Fibroblast of villous mesenchyme (primary cell): ENCODE measurements at places on chromosomes 3 and 15. TPM values are rescaled to one million over a fixed set of nuclear protein-coding genes. Genes with fewer than 3 reads are reported as not detected.

The IFRD2 gene
- total RNA-seq = 82.0 and 83.1 TPM in 2 replicates

The TMIE gene
- total RNA-seq = under 0.01 TPM in 1 of 2 replicates, not detected in the other

The TAMM41 gene
- 9.0 and 10.4 TPM in 2 replicates for total RNA-seq

The OR4F15 gene
- total RNA-seq = under 0.01 TPM in 1 of 2 replicates, not detected in the other

The C3orf85 gene
- total RNA-seq = not detected in 2 replicates

The CCDC66 gene
- total RNA-seq = 22.5 and 29.8 TPM in 2 replicates

The ASB14 gene
- not detected in 2 replicates for total RNA-seq

The KAT2B gene
- 9.7 and 12.5 TPM in 2 replicates for total RNA-seq

The WDR49 gene
- total RNA-seq = under 0.01 and 0.32 TPM in 2 replicates

The MED12L gene
- total RNA-seq = 0.32 and 1.3 TPM in 2 replicates

The ARRDC4 gene
- total RNA-seq = 11.7 and 18.4 TPM in 2 replicates

The LNP1 gene
- 4.2 and 4.7 TPM in 2 replicates for total RNA-seq

The EID1 gene
- total RNA-seq = 191 and 224 TPM in 2 replicates

The TIMP4 gene
- total RNA-seq = 1.3 TPM in 2 replicates

The PSTPIP1 gene
- not detected in 2 replicates for total RNA-seq

GRCh38 chr3:75906555-75907112, 121.3 kb upstream of the ZNF717 start:
- DNase-seq = no peak

- no peak for DNase-seq
Measured at GRCh38 chr15:99474909-99475753, 90.7 kb upstream of the MEF2A start.

GRCh38 chr15:100372739-100373119, 31.0 kb upstream of the ADAMTS17 start:
- DNase-seq = no peak

DNA sequence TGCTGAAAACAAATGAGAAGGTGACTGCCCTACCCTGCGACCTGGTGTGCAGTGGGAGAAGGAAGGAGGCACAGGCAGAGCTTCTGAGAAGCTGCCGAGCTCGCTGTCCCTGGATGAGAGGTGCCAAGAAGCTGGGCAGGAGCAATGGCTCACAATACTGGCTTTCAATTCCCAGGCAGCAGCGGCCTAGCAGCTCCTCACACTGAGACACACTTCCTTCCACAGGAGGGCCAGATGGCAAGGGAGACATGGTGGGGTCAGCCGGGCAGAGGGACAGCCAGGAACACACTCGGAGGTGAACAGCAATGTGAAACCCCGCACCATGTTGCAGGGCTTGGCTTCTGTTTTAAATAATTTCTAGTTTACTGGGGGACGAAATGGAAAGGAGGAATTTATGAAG, 314.6 kb downstream of the EPHB1 start:
- no peak for DNase-seq

- no peak for DNase-seq
Measured at GRCh38 chr15:101357885-101358284, 62.8 kb upstream of the SNRPA1 start.

GRCh38 chr3:179083977-179084376, 12.4 kb upstream of the ZMAT3 start:
- no peak for DNase-seq

- DNase-seq = no peak
Measured at GRCh38 chr15:70201425-70201775, 103.7 kb upstream of the TLE3 start.

DNA sequence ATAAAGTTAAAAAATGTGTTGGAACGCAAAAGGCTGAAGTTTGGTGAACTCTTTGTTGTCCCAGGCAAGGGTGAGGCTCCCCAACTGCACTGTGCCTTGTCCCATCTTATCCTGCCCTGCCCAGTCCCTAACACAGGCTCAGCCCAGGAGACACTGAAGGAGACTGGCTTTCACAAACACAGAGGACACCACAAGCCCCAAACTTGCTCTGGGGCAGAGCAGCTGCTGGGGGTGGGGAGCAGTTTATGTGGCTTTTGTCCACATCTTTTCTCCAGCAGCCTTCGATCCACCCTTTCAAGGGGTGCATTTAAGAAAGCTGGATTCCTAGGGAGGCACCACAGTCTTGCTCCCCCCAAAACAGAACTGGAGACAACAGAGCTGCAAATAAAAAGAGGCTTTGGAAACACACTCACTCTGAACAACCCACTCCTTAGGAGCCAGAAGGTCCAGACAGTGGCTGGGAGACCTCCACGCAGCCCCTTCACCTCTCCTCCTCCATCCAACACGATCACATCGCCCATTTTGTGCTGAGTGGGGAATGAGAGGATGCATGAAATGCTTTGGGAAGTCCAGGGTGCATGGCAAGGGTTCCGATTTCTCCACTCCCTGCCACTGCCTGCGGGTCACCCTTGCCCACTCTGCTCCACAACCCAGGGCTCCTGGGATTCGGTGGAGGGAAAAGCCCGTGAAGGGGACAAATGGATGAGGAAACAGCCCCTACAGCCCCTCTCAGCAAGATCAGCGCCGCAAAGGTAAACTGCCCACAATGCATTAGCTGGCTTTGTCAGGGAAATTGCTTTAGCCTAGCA, 260.5 kb upstream of the TLE3 start:
- DNase-seq = no peak

- DNase-seq = no peak
Measured at GRCh38 chr3:59704292-59704691, 654.5 kb upstream of the CFAP20DC start.

GRCh38 chr15:86506401-86506800, 426.7 kb downstream of the AGBL1 start:
- DNase-seq = no peak

- DNase-seq = no peak
Measured at GRCh38 chr3:11636394-11636770, 7.3 kb downstream of the VGLL4 start.

DNA sequence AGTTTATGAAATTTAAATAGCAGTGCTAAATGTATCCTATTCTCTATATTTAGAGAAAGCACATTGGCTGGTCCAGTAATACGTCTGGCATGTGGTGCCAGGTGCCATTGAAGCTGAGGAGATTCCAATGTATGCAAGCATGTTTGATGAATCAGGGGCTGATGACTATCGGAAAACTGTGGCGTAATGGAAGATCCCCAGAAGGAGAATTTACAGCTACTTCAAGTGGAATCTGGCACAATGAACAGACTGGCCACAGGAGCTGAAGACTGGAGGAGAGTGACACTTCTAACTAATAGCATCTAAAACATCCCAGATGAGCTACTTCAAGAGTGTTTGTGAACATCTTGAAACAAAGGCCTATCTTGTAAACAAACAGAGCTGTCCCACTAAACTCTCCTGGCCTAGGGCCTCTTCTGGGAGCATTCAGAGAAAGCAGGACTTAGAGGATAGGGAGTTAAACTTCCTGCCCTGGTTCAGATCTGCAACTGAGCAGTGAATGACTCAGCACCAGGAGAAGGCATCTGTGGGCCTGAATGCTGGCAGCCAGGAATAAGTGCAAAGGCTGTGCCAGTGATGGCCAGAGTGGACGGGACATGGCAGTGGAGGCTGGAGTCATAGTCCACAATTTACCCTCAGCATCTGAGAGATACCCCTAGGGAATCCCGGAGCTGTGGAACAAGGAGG, 15.2 kb upstream of the ACTC1 start:
- DNase-seq = peak; percentile 98

DNA sequence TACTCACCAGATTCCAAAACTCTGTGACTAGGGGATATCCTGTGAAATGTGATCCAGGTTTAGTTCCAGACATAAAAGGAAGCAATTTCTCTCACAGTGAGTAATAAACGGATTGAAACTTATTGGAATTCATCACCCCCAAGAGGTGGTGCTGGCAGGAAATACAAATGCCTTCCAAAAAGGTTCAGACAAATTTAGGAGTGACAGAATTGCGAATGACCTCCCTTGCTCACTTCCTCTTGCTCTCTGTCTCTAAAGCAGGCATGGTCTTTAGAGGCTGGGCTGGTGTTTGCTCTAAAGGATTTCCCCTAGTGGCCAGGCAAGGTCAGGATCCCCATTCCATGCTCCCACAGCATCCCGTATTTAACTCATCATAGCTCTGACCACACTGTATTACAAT, 449.4 kb upstream of the PPP2R3A start:
- DNase-seq = peak; percentile 7

DNA sequence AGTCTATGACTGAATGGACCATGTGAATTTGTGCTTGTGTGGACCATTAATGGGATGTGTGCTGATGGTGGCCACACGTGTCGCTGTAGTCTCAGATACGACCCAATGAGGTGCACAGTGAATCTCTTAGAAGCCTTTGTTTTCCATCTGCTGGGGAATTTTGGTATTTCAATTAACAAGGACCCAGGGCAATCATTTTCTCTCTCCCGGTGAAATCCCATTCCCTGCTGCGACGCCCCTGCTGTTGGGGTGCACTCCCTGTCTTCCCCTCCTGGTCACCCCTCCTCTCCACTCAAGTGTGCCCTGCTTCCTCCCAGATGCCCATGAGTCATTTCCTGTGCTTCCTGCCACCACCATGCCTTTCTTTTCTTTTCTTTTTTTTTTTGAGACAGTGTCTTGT, 32.7 kb downstream of the EBLN2 start:
- no peak for DNase-seq

GRCh38 chr3:47399531-47400270, 18.9 kb downstream of the PTPN23 start:
- DNase-seq = peak; percentile 71

GRCh38 chr3:124658270-124658669, 72.0 kb upstream of the UMPS start:
- no peak for DNase-seq

- no peak for DNase-seq
Measured at GRCh38 chr15:63763476-63764123, 70.1 kb downstream of the HERC1 start.

DNA sequence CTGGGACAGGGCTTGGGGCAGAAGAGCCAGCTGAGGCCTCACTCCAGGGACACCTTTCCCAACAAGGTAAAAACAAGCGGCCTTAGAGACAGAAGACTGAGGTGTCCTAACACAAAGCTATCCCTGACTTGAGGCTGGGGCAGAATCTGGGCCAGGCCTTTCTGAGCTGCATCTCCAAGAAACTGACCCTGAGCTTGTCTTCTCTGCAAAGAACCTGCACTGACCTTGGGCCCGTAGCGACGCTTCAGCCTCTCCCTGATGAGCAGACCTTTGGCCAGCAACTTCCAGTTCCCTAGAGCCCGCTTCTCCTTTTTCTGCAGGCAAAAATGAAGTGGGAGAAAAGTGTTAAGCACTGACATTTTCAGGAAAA, 22.2 kb downstream of the TMEM43 start:
- no peak for DNase-seq

- no peak for DNase-seq
Measured at GRCh38 chr3:144429719-144430121, 458.1 kb downstream of the DIPK2A start.

DNA sequence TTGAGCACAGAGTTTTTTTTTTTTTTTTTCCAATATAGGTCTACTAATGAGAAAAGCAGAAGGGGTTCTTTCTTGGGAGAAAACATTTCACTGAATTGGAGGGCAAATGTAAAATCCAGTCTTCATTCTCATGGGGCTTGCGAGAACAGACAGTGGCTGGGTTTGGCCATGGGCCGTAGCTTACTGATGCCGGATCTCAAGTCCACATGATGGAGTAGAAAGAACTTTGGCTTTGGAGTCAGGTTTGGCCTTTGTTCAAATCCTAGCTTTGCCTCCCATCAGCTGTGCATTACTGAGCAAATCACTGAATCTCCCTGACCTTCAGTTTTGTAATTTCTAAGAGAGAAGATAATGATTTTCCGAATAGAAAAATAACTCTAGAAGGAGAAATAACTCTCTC, 59.7 kb downstream of the LMCD1 start:
- no peak for DNase-seq

DNA sequence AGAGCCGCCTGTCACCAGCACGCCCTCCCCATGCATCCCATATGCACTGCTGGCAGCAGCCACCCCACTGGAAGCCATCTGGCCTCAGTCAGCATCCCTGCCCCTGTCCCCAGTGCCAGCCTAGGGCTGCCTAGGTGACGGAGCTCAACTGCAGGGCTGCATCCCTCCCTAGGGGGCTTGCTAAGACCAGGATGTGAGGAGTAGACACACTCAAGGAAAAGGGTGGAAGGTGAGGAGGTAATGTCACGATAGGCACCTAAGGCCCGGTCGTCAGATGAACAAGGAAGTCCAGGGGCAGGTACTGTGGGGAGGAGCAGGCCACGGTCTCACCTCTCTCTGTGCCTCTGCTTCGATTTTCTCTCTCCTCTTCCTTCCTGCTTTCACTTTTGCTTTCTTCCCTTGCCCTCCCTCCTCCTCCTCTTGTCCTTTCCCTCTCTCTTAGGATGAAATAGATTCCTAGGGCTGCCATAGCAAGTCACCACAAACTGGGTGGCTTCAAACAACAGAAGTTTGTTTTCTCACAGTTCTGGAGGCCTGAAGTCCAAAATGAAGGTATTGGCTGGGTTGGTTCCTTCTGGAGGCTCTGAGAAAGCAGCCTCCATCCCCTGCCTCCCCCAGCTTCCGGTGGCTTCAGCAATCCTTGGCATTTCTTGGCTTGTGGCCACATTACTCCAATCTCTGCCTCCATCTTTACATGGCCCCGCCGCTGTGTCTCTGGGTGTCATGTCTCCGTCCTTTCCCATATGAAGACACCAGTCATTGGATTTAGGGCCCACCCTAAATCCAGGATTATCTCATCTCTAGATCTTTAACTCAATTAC, 298.3 kb downstream of the SHQ1 start:
- peak; percentile 4 for DNase-seq

GRCh38 chr3:74842141-74842540, 227.7 kb upstream of the CNTN3 start:
- no peak for DNase-seq

- no peak for DNase-seq
Measured at GRCh38 chr3:151856118-151856517, 17.3 kb upstream of the SUCNR1 start.

DNA sequence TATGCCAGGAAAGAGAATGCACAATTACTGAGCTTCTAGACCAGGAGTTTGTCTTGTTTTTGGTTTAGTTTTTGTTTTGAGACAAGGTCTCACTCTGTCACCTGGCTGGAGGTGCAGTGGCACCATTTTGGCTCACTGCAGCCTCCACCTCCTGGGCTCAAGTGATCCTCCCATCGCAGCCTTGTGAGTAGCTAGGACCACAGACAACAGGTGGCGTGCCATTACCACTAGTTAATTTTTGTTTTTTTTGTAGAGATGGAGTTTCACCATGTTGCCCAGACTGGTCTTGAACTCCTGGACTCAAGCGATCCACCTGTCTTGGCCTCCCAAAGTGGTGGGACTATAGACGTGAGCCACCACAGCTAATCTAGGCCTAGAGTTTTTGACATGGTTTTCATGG, 104.4 kb upstream of the CCDC54 start:
- no peak for DNase-seq

- DNase-seq = no peak
Measured at GRCh38 chr3:804211-804610, 288.6 kb upstream of the CNTN6 start.

DNA sequence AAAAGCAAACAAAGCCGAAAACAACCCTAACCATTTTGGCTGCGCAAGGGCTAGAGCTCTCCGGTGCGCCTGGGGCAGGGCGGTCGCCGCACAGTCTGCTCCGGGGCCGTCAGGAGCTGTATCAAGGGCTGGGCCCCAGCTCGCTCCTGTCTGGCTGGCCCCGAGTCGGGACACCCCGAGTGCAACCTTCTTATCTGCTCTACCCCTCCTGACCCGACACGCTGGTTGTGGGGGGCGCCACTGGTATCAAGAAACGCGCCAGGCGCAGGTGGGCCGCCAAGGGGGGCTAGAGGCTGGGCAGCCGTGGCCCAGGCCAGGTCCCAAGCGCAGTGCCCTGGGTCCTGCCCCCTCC, 36.0 kb downstream of the NR2F2 start:
- DNase-seq = no peak

GRCh38 chr3:194574639-194575483, 58.4 kb downstream of the TMEM44 start:
- peak; percentile 71 for DNase-seq

GRCh38 chr3:123678108-123678511, 93.3 kb upstream of the HACD2 start:
- DNase-seq = peak; percentile 94
